ENCODE measurements at places on chromosomes 1 and 21. TPM values are rescaled to one million over a fixed set of nuclear protein-coding genes. Genes with fewer than 3 reads are reported as not detected.

DNA sequence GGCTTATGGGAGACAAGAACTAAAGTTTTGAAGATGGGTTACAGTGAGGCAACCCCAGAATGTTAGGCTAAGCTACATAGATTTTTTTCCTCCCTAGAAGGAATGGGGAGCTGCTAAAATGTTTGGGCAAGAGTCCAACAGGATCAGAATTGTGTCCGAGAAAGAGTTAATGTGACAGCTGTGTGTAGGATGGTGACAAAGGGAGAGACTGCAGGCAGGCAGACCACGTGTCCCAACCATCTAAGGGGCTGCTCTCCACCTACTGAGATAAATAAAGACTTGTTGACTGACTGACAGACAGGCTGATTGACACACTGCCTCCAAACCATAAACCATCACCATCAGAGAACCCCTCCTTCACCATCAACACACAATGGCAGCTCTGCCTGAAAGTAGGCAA is 133.7 kb upstream of the CTTNBP2NL start:
- DNase-seq = no peak

DNA sequence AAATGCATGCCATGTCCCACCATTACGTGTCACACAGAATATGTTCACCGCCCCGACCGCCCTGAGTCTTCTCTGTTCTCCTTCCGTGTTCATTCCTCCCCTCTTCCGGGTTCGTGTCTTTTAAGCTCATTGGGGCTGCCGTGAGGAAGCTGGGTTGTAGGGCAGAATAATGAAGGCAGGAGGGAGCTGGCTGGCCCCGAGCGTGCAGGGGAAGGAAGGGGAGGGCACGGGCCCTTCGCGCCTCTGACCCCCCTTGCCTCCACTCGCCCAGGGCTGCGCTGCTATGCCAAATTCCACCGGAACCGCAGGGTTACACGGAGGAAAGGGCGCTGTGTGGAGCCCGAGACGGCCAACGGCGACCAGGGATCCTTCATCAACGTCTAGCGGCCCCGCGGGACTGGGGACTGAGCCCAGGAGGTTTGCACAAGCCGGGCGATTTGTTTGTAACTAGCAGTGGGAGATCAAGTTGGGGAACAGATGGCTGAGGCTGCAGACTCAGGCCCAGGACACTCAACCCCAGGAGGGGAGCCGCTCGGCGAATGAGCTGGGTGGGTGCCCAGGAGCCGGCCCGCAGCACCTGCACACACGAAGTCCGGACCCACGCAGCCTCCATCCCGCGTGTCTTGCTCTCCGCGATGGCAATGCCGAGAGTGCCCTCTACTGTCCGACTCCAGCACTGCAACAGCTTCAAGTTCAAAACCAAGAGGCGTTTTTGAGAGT is 16.5 kb upstream of the AGTRAP start:
- DNase-seq = peak; percentile 88

- DNase-seq = no peak
Measured at GRCh38 chr1:222529916-222530315, 18.0 kb downstream of the HHIPL2 start.

RPE65 gene
- total RNA-seq = not detected

- no peak for DNase-seq
Measured at GRCh38 chr1:63861052-63861691, 87.4 kb downstream of the ROR1 start.

FAM167B gene
- 12.5 TPM for total RNA-seq

DNA sequence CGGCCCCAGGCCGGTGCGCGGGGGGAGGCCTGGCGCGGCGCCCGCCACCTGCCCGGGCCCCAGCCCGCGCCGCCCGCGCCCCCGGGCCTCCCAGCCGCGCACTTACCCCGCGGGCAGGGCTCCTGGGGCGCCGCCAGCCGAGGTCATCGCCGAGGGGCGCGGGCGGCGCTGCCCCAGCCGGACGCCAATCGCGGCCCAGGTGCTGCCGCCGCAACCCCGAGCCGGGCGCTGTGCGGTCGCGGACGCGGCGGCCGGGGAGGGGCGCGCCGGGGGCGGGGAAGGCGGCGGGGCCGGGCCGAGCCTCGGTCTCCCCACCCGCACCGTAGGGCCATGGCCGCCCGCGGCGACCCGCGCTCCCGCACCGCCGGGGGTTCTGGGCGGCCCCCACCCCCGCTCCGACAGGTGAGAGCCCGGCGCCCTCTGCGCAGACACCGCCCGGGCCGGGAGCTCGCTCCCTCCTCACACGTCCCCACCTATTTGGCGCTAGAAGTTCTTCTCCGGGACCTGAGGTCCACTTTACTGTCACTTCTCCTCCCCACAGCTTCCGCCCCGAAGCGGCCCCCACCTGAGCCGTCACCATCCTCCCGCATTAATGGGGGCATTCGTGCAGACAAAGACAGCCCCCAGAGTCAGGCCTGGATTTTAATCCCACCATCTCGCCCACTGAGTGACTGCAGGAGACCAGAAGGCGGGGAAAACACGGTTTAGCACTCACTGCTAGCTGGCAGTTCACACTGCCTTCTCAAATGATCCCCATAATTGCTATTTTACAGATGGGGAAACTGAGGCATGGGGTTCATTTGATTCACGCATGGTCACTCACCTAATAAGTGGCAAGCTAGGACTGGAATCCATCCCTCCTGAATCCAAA is at the start of gene TTC39A:
Gene TTC39A (minus strand): TSS at position 232 of the 871 bp plus-strand sequence. CDS start 85 bp downstream, at position 147.
- no peak for DNase-seq
